T-helper 9 cell (primary cell): ENCODE measurements at places on chromosomes 3 and 15.

DNA sequence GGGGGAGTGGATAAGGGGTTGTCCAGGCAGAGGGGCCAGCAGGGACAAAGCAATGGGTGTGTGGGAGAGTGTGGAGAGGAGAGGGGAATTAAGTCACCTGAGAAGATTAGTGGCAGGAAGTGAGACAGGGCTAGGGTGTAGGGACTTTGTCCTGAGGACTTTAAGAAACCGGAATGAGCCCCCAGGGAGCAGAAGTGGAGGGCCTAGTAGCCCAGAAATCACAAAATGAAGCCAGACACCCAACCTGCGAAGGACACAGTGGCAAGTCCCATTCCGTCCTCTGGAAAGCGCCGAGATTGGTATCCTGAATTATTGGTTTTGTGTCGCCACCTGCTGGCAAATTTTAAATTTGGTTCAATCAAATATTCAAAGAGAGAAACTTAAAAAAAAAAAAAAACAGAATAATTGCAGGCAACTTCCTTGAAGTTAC, 78.0 kb upstream of the SLC25A36 start:
- no peak for DNase-seq

DNA sequence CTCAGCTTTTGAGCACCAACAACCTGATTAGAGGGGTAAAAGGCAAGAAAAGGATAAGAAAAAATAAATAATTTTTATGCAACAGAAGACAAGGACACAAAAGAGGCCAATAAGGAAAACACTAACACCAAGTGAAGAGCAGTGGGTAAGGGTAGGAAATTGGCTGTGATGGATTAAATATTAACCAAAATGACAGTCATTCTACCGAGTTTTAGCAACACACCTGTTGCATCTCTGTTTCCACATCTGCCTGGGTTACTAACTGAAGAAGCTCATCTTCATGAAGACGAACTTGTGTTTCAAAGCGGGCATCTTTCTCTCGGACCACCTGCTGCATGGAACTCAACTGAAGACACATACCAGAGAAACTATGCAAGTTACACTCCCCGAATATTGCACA, 30.1 kb downstream of the GOLGB1 start:
- no peak for DNase-seq

GRCh38 chr3:187955587-187955952, 198.4 kb upstream of the LPP start:
- DNase-seq: no peak

DNA sequence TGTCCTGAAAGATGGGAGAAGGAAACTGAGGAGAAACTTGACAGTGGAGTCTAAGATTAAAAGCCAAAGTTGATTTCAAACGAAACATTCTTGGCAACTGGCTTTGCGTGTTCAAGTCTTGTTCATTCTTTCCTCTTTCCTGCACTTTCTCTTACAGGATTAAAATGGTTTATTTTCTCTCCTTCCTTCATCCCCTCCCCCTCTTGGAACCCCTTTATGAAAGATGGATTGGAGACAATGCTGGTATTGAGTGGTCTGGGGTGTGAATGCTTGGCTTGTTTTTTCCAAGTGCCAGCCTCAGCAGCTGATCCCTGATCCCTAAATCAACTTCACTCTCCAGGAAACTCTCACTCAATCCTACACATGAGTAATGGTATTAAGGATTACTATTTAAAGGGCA, 703 bp upstream of the LSAMP start:
- DNase-seq: no peak

DNA sequence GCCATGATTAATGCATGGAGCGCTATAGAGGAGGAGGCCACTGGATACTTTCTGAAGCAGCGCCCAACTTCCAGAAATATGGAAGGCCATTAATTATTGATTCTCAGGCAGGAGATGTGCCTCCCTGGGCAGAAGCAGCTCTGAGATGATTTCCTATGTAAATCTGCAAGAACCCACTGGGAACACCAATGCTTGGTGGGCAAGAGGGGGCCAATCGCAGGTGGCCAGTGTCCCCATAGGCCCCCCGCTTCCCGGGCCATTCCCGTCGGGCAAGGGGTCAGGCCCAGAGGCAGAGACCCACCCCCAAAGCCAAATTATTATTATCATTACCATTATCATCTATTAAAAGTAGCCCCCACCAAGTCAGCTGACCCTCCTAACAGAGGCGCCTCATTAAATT, 288.0 kb upstream of the TLE3 start:
- no peak for DNase-seq

GRCh38 chr3:30741889-30742288, 135.5 kb downstream of the TGFBR2 start:
- no peak for DNase-seq

- DNase-seq: no peak
Observed at GRCh38 chr3:43410592-43410991, 124.3 kb downstream of the SNRK start.

GRCh38 chr3:195139091-195139875, 131.7 kb downstream of the XXYLT1 start:
- DNase-seq: no peak
